ENCODE measurements at places on chromosomes 3 and 15.

DNA sequence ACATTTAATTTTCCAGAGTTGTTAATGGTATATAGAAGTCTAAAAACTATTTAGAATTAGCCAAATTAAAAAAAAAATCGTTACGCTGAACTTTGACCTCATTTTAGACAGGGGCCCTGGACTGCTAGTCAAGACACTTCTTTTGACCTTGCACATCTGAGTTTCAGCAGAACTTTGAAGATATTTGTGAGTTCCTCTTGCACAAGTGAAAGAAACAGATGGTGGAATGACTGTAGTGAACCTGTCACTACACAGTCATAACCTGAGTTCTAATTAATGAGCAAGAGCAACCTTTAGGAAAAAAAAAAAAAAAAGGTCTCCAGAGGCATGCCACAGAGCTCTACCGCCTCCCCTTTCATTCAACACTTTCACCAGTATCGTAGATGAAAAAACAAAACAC lies 5.3 kb downstream of the MYO5C start:
- DNase-seq, result no peak

DNA sequence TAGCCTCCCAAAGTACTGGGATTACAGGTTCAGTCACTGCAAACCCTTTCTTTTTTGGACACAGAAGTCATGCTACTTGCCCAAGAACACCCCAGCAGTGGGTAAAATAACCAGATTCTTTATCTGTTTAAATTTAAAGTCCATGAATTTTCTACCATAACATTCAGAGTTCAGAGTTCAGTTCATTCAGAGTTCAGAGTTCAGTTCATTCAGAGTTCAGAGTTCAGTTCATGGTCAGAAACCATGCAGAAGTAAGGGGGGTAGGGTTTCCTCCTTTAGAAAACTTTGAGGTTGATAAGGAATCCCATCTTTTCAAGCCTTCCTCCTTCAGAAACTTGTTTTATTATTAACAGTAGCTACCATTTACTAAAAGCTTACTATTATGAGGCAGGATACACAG lies 43.2 kb downstream of the RAF1 start:
- no peak for DNase-seq

- DNase-seq, result no peak
Measured at GRCh38 chr3:17639257-17639656, 103.2 kb downstream of the TBC1D5 start.

DNA sequence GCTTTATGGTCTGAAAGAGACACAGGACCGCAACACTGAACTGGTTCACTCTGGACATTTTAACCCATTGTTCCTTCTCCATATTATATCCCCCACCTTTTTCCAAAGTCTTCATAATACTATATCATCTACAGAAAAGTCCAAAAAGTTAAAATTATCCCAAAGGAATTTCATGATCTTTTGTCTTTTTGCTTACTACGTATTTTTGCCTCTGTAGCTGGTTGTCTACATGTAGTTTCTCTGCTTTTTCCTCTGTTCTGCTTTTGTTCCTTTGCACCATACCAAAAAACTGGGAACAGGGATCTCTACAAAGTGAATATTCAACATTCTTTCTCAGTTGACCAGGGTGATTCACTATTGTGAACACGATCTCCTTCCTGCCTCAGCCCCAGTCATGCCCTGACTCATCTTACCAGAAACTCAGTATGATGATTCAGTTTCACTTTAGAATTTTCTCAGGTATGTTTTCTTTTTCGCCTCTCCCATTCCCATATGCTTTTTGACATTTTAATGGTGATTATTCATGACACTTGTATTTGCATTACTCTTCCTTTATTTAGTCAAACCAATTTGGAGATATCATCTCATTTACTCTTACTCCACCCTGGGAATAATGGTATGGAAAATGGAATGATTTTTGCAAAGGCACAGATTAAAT lies 14.5 kb downstream of the EMC4 start:
- no peak for DNase-seq

GRCh38 chr3:94453864-94454263 lies 391.0 kb downstream of the NSUN3 start:
- DNase-seq, result no peak

Measured in COR-L47 (cell line).